Hepatocyte (in vitro differentiated cells): ENCODE measurements at places on chromosomes 4 and X.

DNA sequence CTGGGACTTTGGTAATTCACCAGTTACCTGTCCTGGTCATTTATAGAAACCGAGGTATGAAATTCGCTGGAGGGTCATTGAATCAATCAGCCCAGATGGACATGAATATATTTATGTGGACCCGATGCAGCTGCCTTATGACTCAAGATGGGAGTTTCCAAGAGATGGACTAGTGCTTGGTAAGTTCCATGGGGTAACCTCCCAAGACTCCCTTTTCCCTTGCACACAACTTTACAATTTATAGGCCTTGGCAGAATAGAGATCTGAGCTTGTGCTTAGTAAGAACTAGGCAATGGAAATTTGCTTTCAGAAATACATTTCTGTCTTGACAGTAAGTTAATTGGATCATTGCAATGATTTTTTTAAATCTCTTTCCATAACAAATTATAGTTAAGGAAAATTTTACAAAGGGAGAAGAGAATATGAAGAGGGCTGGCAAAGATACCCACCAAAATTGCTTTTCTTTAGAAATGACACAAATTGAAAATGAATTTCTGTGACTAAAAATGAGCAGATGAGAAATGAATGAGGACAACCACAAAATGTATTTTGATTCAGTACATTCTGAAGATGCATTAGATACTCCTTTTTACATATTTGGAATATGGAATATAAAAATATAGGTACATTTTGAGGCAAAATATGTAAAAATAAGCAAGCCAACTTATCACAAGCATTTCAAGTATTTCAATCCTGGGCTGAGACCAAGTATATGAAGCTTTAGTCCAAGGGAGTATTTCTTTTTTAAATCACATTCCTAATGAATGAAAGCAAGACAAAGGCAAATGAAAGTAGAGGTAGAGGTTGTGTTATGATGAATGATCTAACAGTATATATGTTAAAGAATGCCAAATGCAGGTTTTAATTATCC is 45.9 kb downstream of the PDGFRA start:
- DNase-seq, result no peak
- no peaks in the 10 kb centered on the region for H3K4me1 ChIP-seq
- H3K27me3 ChIP-seq, result no peaks in the 10 kb centered on the region
- H3K27ac ChIP-seq, result no peak overlapping the region
- no peak overlapping the region for H3K4me3 ChIP-seq
- H3K36me3 ChIP-seq, result no peaks in the 10 kb centered on the region

GRCh38 chr4:73866246-73866645 is 2.9 kb upstream of the CXCL1 start:
- no peak overlapping the region for H3K4me3 ChIP-seq
- H3K27me3 ChIP-seq, result peaks cover 3% of the 10 kb centered on the region
- no peak overlapping the region for H3K27ac ChIP-seq
- no peak for DNase-seq
- H3K4me1 ChIP-seq, result peaks cover 5% of the 10 kb centered on the region
- no peaks in the 10 kb centered on the region for H3K36me3 ChIP-seq

DNA sequence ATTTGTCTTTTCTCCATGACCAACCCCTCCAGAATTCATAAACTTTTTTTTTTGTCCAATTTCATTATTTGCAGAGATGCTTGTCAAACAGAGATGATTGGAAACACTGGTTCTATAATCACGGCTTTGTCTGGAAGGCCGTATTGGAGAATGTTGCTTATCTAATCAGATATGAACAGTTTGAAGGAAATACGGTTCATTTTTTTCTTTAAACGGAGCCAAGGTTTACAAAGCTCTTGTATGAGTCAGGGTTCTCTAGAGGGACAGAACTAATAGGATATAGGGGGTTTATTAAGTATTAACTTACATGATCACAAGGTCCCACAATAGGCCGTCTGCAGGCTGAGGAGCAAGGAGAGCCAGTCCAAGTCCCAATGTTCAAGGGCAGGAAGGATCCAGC is 1415.8 kb downstream of the C4orf33 start:
- H3K4me3 ChIP-seq, result no peak overlapping the region
- H3K36me3 ChIP-seq, result no peaks in the 10 kb centered on the region
- no peak overlapping the region for H3K27ac ChIP-seq
- no peaks in the 10 kb centered on the region for H3K4me1 ChIP-seq
- DNase-seq, result no peak

DNA sequence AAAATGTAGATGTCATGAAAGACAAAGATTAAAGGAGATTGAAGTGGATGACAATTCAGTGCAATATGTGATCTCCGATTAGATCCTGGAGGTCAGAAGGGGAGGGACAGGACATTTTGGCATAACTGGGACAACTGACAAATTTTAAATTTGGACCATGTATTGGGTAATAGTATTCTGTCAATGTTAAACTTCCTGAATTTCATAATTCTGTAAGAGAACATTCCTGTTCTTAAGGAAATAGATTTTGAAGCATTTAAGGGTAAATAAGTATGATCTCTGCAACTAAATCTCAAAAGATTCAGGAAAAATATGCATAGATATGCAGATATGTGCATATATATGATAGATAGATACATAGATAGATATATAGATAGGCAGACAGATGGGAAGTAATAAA is 11.0 kb downstream of the ODAPH start:
- H3K27ac ChIP-seq, result no peak overlapping the region
- no peaks in the 10 kb centered on the region for H3K36me3 ChIP-seq
- no peak overlapping the region for H3K4me3 ChIP-seq
- no peaks in the 10 kb centered on the region for H3K27me3 ChIP-seq
- no peak for DNase-seq
- H3K4me1 ChIP-seq, result no peaks in the 10 kb centered on the region

DNA sequence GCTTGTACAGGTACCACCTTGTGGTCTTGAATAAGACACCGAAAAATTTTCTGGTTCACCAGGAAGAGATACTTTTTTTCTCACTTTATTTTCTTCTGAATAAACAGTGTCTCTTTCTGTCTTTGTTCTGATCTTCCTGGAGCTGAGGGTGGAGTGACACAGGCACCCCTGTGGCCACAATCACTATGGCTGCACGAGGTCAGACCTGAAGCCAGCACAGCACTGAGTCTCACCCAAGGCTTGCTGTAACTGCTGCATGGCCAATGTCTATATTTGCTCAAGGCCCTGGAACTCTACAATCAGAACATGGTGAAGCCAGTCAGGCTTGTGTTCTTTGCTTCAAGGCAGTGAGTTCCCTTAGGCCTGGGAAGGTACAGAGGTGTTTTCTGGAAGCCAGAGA is 87.2 kb downstream of the GPR174 start:
- DNase-seq, result no peak
- H3K27ac ChIP-seq, result no peak overlapping the region
- H3K4me1 ChIP-seq, result no peaks in the 10 kb centered on the region
- no peaks in the 10 kb centered on the region for H3K36me3 ChIP-seq
- no peaks in the 10 kb centered on the region for H3K27me3 ChIP-seq

DNA sequence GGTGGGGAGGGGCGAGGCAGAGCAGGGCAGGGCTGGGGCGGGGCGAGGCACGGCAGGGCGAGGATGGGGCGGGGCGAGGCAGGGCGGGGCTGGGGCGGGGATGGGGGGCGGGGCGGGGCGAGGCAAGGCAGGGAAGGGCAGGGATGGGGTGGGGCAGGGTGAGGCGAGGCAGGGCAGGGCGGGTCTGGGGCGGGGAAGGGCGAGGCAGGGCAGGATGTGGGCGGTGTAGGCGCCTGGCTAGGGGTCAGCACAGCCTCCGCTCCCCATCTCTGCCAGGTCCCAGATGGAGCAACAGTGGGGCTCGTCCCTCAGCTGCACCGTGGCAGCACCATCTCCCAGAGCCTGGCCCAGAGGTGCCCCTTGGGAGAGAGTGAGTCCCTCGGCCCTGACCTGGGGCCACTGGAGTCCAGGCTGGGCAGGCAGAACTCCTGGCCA is 4.2 kb upstream of the SRPK3 start:
- H3K4me1 ChIP-seq, result no peaks in the 10 kb centered on the region
- DNase-seq, result no peak
- H3K36me3 ChIP-seq, result no peaks in the 10 kb centered on the region
- H3K27me3 ChIP-seq, result no peaks in the 10 kb centered on the region
- no peak overlapping the region for H3K27ac ChIP-seq

- H3K27me3 ChIP-seq, result no peaks in the 10 kb centered on the region
- no peak overlapping the region for H3K4me3 ChIP-seq
- H3K36me3 ChIP-seq, result no peaks in the 10 kb centered on the region
- no peak overlapping the region for H3K27ac ChIP-seq
- H3K4me1 ChIP-seq, result no peaks in the 10 kb centered on the region
Observed at GRCh38 chr4:157907226-157907946, 265.4 kb downstream of the GASK1B start.

- H3K36me3 ChIP-seq, result no peaks in the 10 kb centered on the region
- no peak for DNase-seq
- H3K4me1 ChIP-seq, result no peaks in the 10 kb centered on the region
Observed at GRCh38 chr4:187908079-187908561, 87.5 kb upstream of the ZFP42 start.

GRCh38 chr4:94338681-94339351 is 3.8 kb downstream of the HPGDS start:
- no peak for DNase-seq
- H3K27me3 ChIP-seq, result no peaks in the 10 kb centered on the region
- no peak overlapping the region for H3K4me3 ChIP-seq
- H3K27ac ChIP-seq, result no peak overlapping the region
- H3K4me1 ChIP-seq, result peaks cover 7% of the 10 kb centered on the region

DNA sequence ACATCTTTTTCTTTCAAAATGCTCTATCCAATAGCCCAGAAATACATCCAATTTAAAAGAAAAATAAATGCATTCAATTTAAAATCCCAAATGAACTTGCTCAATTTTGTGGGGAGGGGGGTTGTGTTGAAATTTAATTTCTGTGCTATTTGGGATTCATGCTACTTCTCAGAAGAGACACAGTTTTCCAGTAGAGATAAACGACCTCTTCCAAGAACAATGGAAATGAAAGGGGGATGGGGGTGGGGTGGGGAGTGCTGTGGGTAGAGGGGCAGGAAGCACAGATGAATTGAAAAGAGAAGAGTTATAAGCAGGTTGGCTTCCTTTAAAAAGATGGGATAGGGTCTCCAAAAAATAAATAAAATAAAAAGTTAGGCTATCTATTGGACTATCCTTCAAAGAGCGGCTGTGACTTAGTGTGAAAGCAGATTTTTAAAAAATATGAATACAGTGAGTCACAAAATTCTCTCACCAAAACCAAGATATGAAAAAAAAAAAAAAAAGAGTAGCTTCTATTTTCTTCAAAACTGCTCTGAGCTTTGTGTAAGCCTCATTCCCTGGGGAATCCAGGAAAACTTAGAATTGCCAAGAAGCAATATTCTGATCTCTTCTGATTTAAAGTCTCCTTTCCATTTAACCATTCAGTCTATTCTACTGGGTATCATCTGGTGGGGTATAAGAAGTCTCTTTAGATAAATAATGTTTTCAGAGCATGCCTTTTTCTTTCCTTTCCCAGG is 324.3 kb downstream of the PTTG2 start:
- DNase-seq, result no peak
- H3K27me3 ChIP-seq, result no peaks in the 10 kb centered on the region
- H3K4me1 ChIP-seq, result peaks cover 18% of the 10 kb centered on the region
- no peaks in the 10 kb centered on the region for H3K36me3 ChIP-seq
- no peak overlapping the region for H3K27ac ChIP-seq
- H3K4me3 ChIP-seq, result no peak overlapping the region

- H3K4me3 ChIP-seq, result no peak overlapping the region
- DNase-seq, result no peak
- no peaks in the 10 kb centered on the region for H3K27me3 ChIP-seq
- H3K4me1 ChIP-seq, result no peaks in the 10 kb centered on the region
- no peaks in the 10 kb centered on the region for H3K36me3 ChIP-seq
- no peak overlapping the region for H3K27ac ChIP-seq
Observed at GRCh38 chr4:24867251-24867650, 45.6 kb downstream of the CCDC149 start.

- no peaks in the 10 kb centered on the region for H3K4me1 ChIP-seq
- H3K27ac ChIP-seq, result no peak overlapping the region
- no peak for DNase-seq
- H3K36me3 ChIP-seq, result no peaks in the 10 kb centered on the region
- no peak overlapping the region for H3K4me3 ChIP-seq
Observed at GRCh38 chrX:102976286-102976685, 39.2 kb downstream of the RAB40AL start.

GRCh38 chrX:46572340-46572936 is 1.1 kb upstream of the CHST7 start:
- H3K4me1 ChIP-seq, result no peaks in the 10 kb centered on the region
- no peak overlapping the region for H3K4me3 ChIP-seq
- no peak overlapping the region for H3K27ac ChIP-seq
- H3K36me3 ChIP-seq, result no peaks in the 10 kb centered on the region
- peaks cover 3% of the 10 kb centered on the region for H3K27me3 ChIP-seq
- DNase-seq, result no peak

DNA sequence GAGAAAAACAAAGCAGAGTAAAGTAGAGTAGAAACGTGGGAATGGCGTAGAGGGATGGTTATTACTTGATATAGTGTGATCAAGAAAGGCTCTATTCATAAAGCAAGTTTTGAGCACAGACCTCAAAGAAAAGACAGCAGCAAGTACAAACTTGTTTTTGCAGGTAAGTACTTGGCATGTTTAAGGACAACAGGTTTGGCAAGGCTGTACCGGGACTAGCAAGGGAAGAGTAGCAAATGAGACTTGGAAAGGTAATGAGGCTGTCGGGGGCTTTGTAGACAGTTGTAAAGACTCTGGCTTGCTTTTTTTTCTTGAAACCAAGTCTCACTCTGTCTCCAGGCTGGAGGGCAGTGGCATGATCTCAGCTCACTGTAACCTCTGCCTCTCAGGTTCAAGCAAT is 40.9 kb downstream of the NEK1 start:
- no peaks in the 10 kb centered on the region for H3K36me3 ChIP-seq
- H3K4me1 ChIP-seq, result no peaks in the 10 kb centered on the region
- H3K27ac ChIP-seq, result no peak overlapping the region
- no peaks in the 10 kb centered on the region for H3K27me3 ChIP-seq
- H3K4me3 ChIP-seq, result no peak overlapping the region

DNA sequence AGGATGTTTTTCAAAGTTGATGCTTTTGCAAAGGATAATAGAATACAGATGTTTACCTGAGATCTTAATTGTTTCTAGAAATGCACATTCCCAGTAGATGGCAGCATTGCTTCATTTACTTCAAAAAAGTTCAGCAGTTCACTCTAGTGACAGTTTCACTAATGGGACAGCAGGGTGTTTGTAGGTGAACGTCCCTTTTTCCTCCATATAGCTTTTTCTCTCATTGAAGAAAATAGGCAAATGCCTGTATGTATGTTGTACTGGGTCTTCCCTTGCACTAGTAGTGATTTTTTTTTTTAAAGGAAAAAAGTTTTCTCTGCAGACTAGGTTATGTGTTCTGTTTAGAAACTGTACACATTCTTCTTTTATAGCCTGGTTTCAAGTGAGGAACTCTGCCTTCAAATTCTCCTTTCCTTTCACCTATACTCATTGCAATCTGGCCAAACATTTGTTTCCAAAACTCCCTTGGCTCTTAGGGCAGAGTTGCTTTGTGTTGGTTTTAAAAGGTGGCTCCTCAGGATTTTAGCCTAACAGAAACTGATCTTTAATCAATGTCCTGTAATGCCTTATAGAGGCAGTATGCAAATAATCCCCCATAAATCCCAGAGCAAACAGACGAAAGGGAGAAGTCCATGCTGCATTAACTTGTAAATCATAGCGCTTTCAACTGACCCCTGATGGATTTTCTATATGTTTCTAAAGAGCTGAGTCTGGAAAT is 86.3 kb downstream of the EGF start:
- H3K36me3 ChIP-seq, result no peaks in the 10 kb centered on the region
- peaks cover 3% of the 10 kb centered on the region for H3K27me3 ChIP-seq
- no peaks in the 10 kb centered on the region for H3K4me1 ChIP-seq
